ENCODE measurements at places on chromosomes 5 and 9.

- no peak for DNase-seq
Observed at GRCh38 chr5:3036041-3036788, 284.7 kb upstream of the IRX2 start.

DNA sequence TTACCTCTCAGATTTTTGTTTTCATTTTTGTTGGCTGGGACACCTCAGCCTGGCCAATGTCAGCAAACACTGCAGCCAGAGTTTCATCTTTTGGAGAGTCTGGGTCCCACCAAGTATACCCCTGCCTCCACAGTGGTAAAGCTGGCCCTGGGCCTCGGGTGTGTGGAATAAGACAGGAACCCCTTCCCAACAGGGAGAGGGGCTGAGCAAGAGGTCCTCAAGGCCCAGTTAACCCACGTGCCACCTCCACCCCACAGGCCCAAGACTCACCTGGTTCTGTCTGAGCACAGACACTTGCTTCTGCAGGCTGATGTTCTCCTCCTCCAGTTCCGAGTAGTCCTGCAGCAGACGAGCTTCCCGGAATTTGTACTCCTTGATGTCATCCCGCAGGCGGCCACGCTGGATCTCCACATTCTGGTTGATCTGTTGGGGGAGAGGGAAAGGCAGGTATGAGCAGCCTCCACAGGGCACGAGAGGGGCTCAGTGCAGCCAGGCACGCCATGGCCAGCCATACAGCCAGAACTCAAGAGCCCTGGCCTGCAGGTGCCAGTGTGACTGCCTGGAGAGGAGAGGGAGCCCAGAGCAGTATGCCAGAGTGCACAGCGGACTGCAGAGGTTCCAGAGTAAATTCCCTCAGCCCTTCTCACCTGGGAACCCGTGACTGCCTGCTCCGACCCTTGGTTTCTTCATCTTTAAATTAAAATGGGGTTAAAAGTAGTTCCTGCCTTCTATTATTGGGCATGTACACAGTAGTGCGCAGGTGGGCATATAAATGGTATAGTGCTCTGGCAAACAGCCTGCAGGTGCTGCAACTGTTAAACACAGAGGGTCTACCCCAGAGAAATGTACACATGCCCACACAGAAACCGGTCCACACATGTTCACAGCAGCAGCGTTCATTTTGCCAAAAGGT lies 42.0 kb downstream of the BICD2 start:
- no peak for DNase-seq

- DNase-seq, result no peak
Observed at GRCh38 chr9:114343471-114344187, 14.0 kb downstream of the ORM2 start.

DNA sequence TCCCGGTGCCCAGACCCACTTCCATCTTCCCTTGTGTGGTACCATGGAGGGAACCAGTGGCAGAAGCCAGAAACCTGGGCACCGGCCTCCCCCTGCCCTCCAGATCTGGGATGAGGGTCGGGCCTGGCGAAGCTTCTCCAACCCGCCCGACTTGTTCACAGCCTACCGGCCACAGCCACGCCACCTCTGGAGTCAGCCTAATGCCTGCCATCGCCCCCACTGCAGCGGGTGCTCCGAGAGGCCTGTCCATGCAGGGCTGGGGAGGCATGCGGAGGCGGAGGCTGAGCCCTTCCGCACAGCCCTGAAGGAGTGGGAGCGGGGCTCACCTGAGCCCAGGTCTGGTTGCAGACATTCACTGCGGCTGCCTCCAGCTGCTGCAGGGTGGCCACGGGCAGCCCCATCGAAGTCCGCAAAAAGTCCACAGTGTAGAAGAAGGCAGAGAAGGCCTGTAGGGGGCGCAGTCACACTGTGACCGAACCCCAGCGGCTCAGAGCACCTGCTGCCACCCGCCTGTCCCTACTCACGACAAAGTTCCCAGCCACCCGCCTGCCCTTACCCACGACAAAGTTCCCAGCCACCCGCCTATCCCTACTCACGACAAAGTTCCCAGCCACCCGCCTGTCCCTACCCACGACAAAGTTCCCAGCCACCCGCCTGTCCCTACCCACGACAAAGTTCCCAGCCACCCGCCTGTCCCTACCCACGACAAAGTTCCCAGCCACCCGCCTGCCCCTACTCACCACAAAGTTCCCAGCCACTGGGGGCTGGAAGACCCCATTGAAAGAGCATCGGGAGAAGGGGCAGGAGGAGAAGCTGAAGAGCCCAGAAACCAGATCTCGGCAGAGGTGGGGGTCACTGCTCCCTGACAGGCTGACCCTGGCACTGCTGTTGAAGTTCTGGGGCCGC lies 3.8 kb upstream of the NPDC1 start:
- DNase-seq, result no peak

DNA sequence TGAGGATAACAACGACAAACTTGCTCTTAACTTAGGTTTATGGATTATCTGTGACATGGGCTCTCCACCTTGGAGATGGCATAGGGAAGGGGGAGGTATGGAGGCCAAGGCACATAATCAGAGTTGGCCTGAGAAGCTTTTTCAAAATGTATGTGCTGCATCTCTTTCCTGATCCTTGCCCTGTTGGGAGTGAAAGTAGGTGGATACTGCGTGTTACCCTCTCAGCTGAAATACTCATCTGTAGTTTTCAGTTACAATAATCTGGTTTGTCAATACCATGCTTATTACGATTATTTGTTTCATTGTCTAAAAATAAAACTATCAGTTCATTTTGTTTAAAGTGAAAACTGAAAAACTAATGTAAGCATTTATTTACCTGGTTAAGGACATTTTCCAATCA lies 86.7 kb downstream of the SLC44A1 start:
- DNase-seq, result no peak

DNA sequence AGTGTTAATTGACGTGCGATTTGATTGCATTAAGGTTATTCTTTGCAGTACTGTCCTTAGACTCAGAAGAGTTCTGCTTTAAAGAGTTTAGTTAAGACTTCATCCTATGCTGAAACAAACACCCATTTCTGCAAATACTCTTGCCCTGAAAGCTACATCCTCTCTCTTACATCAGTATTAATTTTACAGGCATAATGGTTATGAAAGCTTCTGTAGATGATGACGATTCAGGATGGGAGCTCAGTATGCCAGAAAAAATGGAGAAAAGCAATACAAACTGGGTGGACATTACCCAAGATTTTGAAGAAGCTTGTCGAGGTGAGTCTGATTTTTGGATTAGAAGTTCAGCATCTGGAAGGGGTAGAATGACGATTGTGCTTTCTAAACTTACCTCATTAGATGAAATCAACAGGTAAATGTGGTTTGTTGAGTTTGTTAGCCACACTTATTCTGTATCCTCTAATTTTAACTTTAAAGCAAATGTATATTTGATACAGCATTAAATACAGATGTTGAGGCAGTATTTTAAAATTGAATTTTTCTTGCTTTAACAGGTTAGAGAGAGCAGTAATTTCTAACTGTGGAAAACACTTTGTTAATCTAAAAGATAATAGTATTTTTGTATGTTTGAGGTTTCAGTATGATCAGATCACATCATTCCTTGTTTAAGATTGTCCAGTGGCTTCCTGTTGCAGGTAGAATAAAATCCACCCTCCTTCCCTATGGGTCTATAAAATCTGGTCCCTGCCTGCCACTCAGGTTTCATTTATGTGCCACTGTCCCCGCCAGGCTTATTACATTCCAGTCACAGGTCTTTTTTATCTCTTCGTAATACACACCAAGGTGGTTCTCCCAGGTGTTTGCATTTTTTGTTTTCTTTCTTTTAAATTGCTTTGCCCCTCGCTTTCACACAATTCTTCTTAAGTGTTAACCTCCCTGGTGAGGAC lies 1.3 kb downstream of the NAA35 start:
- no peak for DNase-seq

Measured in esophagus squamous epithelium (tissue), 5 donors.